ENCODE measurements at places on chromosomes 6 and 20.

GRCh38 chr20:35006531-35006971, 50.9 kb downstream of the MYH7B start:
- DNase-seq, result no peak

DNA sequence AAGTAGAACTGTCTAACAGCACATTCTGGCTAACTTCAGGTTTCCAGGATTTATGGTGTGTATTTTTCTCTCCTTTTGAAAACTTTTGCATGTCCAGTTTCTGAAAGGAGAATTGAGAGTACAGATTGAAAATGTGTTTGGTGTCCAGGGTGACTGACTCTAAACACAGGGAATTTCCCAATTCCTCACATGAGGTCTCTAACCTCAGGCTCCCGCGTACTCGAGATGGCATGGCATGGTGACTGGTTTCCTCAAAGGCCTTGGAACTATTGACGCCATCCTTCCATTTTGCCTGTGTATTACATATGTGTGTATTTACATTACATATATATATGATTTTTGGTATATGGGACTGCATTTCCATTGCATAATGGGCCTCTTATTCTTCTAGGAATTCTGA, 52.5 kb downstream of the PRND start:
- no peak for DNase-seq

DNA sequence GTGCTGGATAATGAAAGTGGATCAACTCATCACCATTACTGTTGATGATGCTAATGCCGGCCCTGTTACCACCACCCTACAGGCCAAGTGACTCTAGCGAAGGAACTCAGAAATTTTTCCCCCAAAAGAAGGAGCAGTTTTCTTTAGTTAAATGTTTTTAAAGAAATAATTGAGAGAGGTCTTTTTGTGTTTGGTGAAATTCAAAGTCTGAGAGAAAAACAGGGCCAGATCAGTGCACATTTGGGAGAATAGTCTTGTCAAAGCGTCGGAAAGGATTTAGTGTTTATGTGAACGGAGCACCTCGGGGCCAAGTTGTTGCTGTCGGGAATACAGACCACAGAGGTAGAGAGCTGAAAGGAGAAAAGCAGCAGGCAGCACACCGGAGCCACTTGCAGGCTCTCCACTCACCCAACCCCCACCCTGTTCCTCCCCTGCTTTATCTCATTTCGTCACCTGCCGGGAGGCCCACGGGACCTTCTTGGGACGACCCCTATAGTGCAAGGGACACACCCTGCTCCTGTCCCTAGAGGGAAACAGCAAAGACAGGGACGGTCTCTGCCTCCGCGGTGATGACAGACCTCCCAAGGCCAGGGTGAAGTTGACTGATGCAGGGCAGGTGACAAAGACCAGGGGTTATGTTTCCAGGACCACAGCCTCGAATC, 6.8 kb downstream of the TFAP2B start:
- no peak for DNase-seq

DNA sequence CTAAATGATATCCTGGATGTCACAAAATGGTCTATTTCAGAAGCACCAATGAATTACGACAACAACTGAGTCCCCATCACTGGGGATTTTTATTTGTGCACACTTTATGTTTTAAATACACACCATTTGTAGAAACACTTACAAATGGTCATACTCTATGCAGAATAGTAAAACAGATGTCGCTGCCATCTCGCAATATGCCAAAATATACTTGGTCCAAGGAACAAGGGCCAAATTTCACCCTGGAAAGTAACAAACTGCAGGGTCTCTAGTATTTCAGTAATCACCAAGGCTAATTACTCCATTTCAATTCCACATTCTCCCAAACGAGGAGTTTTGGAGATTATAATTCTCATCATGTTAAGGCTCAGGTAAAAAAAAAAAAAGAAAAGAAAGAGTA, 215.2 kb downstream of the LMBRD1 start:
- no peak for DNase-seq

GRCh38 chr20:60759651-60760050, 492.4 kb upstream of the CDH4 start:
- DNase-seq, result no peak

- no peak for DNase-seq
Measured at GRCh38 chr6:119536666-119537065, 187.1 kb upstream of the MAN1A1 start.

GRCh38 chr20:56897318-56897957, 268.3 kb downstream of the TFAP2C start:
- no peak for DNase-seq

- no peak for DNase-seq
Measured at GRCh38 chr6:92122746-92123145, 1296.6 kb downstream of the EPHA7 start.

DNA sequence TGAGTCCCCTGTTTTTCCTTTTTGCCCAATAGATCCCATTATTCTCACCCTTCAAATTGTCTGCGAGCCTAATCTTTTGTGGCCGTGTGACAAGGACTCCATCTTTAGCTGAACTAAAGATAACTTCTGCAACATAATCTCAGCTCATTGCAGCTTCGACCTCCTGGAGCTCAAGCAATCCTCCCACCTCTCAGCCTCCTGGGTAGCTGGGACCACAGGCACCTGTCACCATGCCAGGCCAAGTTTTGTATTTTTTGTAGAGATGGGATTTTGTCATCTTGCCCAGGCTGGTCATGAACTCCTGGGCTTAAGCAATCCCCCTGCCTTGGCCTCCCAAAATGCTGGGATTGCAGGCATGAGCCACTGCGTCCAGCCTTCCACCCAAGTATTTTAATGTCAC, 161.0 kb downstream of the GJA1 start:
- no peak for DNase-seq

DNA sequence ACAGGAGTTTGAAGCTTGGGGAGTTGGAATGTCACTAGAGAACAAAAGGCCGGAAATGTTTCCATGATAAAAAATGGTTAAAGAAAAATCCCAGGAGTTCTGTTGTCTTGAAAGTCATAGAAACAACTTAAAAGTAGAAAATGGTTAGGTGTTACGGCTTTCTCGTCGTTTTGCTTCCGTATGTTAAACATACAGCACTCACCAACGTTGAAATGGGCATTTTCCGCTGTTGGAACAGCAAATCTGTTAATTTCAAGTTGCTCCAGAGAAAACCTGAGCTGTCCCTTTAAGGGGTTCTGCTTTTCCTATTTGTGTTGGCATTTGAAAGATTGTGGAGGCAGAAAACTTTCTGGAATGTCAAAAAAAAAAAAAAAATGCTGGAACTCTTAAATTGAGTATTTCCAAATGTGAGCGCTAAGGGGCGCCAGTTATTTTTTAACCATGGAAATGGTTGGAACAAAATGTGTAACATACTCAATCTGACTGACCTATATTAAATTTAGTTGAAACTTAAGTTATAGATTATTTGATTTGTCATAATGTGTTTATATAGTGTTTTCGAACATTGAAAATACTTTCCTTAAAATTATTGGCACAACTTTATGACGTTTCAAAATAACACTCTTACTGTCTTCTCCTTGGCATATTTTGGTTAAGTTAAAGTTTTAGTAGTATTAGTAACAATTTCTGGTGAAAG, 2.2 kb downstream of the QKI start:
- no peak for DNase-seq

GRCh38 chr20:50728486-50728980, 2.8 kb upstream of the PARD6B start:
- no peak for DNase-seq

GRCh38 chr6:75642311-75642710, 40.6 kb downstream of the SENP6 start:
- DNase-seq, result no peak

DNA sequence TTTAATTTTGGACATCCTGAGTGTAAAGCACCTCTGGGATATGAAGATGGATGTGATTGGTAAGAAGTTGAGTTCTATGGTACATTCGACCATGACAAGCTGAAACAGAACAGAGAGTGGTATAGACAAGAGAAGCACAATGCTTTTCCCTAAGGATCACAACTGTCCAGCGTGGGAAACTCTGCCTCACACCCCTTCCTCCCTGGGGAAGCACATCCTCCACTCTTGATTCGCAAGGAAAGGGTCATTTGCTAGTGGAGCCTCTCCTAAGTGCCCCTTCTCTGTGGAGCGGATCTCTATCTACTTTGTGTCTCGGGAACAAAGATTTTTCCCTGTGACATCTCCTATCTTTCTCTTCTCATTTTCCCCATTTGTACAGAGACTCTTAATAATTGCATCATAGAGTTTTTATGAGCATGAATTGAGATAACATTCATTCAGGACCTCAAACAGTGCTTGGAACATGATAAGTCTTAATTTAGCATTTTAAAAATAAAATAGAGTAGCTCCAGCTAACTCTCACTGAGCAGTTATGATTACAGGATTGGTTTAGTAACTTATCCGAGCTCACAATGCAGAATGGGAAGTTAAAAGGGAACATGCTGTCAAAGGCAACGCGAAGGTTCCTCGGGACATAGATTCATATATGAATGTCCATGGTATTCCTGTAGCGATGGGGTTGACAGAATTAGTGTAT, 775.2 kb downstream of the C6orf118 start:
- no peak for DNase-seq

GRCh38 chr6:161545741-161546140, 271.9 kb upstream of the AGPAT4 start:
- no peak for DNase-seq

DNA sequence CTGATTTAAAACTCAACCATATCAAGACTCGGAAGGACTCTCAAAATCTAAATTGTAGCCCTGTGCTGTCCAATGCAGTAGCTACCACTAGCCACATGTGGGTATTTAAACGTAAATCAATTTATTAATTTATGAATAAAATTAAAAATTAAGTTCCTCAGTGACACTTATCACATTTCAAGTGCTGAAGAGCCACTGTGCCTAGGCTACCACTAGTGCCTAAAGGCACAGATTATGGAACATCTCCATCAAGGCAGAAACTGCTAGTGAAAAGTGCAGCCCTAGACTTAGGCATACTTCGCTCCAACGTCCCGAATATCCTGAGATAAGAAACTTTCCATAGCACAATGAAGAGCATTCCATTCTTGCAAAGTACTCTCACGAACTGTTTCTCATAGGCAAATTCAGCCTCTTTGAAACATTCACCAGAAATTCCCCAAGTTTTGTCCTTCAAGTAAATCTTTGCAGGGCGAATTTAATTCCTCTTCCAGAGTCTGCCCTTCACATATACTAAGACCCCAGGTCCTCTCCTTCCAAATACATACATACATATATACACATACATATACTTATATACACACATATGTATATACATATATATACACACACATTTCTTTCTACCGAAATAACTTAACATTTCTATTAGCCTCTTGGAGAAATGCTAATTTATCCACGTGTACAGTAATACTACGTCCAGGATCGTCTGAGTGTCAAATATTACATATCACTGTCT, 1.3 kb downstream of the SUPT3H start:
- no peak for DNase-seq

DNA sequence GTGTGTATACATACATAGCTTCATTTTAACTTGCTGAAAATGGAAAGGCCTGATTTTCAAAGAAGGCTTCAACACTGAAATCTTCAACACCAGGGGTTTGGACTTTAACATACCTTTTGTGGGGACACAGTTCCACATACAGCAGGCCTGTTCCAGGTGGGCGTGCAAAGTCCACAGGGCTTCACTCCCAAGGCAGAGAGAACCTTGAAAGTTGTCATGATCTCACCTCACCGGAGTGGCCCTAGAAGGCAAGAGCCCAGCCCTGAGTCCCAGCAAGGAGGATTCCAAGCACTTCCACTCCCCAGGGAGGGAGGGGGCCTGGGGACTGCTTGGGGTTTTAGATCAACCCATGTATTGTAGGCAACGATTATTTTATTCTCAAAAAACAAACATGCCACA, 47.2 kb downstream of the TMEM242 start:
- no peak for DNase-seq

- no peak for DNase-seq
Measured at GRCh38 chr6:167734662-167735083, 92.0 kb upstream of the AFDN start.

DNA sequence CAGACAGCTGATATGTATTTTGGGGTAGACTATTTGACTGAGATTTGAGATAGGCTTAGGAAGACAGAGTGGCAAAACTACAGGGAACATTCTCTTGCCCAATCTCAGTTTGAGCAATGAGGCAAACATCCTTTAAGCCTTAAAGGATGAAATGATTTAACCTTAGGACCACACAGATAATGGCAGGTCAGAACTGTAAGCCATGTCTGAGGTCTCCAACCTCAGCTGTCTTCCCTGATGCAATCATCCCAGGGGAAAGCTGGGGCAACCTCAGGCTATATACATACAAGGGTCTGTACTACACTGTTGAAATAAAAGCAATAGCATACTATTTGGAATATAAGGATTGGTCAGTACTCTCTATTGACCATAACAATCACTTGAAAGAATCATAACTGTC, 83.8 kb upstream of the NUP153 start:
- DNase-seq, result no peak

DNA sequence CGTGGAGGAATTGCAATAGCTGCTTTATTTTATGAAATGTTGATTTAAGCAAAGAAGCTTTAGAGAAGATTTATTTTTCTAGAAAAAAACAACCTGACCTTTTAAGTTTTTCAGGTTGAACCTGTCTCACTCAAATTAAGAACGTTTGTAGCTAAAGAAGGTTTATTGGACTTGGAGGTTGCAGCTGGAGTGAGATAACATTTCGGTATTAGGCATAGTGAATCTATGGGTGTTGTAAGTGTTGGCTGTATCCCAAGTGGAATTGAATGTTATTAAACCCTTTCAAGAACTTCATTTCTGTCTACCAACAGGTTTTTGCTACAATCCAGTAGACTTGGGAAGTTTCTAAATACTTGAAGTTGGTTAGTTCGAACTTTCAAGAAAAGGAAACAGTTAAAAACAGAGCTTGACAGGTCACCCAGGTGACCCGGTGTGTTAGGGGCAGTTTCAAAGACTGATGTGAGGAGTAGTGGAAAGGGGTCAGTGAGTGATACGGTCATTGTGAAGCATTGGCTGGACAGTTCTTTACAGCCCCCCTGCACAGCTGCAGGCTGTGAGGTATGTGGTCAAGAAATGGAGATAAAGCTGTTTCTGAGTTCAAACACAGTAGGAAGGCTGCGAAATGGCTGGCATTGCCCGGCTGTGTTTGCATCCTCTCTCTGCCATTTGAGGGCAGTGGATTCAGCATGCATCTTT, 2.4 kb upstream of the TBCC start:
- DNase-seq, result no peak

DNA sequence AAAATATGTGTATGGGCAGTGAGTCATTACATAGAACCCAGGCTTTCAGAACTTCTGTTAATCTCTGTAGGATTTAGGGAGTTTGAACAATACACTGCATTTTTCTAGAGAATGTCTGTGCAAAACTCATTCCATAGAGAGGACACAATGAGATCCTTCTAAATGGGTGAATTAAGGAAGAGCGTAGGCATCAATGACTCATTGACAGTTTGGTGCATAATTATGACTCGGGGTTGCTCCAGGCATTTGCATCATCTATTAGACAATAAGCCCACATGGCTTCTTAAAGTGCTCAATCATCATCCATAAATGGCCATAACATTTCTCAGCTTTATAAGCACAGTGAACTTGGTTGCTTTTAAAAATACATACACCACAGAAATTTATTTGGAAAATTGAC, 625.5 kb downstream of the CDH26 start:
- DNase-seq, result no peak

- DNase-seq, result no peak
Measured at GRCh38 chr6:13787137-13787536, 27.2 kb downstream of the MCUR1 start.
